ENCODE measurements at places on chromosomes 2 and 18.

- no peak for DNase-seq
Measured at GRCh38 chr2:220043990-220044335, 416.5 kb downstream of the SLC4A3 start.

- no peak for DNase-seq
Measured at GRCh38 chr18:78773303-78773755, 206.3 kb upstream of the SALL3 start.

DNA sequence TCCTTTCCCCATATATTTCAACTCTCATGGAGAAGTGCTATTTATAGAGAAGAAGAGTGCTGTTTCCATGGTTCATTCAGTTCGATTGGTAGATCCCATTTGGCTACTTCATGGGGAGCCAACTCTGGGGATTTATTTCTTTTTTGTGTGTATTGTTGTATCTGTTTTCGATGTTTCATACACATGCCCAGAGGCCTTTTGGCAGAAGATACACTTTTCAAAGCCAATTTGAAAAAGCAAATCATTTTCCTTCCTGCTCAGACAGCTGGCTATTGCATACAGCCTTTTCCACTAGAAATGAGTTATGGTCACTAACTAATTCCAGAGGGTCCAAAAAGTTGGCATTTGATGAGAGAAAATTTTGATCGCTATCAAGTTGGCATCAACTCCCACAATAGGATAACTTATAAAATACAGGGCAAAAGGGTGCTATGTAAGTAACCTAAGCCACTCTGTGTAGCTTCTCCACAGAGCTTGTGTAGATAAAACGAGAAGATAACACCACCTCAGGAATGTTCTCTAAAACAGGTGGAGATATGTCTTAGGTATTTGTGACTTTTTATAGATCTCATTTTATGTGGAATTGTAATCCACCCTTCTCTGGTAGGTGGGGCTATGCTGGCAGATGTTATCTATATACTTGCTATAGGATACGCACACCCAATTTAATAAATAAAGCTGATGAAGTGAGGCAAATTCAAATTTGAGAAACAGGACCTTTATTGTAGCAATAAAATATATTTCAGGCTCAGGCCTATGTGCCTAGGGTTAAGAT, 798.5 kb downstream of the SATB2 start:
- DNase-seq = no peak

DNA sequence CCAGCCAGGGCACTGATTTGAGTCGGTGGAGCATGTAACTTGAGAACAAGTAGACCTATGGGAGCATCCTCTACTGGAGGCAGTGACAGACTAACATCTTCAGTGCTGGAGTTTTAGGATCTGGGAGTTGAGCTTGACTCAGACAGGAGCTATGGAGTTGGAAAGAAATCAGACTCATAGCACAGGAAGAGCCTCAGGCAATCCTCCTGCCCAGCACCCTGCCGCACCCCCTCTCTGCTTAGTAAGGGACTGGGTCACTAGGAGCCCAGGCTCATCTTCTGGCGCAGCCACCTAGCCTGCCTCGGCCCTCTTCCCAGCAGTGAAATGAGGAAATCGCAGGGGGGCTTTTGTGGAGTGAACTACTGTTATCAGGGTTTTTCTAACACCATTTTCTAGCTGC, 3.6 kb downstream of the ARID5A start:
- no peak for DNase-seq

GRCh38 chr2:85231952-85232351, 95.8 kb downstream of the TGOLN2 start:
- no peak for DNase-seq

DNA sequence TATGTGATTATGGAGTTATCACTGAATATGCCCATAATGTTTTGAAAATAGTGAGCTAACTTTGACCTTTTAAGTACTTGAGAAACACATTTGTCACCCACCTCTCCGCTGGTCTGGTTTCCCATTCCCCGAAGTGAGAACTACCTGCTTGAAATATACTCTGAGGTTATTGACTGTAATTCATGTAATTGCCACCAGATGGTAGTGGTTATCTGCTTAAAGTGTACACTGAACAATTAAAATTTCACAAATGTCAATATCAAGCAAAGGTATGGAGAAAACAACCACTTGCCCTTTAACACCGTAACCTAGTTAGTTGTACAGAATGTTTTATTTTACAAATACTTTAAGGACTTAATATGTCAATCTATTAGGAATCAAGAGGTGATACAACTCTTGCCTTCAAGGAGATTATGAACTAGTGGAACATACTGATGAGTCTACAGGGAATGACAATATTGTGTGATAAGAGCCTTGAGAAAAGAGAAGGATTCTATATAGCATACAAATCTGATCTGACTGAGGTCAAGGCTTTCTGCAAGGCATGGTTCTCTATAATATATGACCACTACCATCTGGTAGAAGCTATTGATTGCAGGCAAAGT, 316.8 kb upstream of the KCNH7 start:
- no peak for DNase-seq

- DNase-seq = no peak
Measured at GRCh38 chr2:150526827-150527226, 39.4 kb upstream of the RND3 start.

- DNase-seq = no peak
Measured at GRCh38 chr18:31097666-31098065, 4.6 kb downstream of the DSC2 start.

DNA sequence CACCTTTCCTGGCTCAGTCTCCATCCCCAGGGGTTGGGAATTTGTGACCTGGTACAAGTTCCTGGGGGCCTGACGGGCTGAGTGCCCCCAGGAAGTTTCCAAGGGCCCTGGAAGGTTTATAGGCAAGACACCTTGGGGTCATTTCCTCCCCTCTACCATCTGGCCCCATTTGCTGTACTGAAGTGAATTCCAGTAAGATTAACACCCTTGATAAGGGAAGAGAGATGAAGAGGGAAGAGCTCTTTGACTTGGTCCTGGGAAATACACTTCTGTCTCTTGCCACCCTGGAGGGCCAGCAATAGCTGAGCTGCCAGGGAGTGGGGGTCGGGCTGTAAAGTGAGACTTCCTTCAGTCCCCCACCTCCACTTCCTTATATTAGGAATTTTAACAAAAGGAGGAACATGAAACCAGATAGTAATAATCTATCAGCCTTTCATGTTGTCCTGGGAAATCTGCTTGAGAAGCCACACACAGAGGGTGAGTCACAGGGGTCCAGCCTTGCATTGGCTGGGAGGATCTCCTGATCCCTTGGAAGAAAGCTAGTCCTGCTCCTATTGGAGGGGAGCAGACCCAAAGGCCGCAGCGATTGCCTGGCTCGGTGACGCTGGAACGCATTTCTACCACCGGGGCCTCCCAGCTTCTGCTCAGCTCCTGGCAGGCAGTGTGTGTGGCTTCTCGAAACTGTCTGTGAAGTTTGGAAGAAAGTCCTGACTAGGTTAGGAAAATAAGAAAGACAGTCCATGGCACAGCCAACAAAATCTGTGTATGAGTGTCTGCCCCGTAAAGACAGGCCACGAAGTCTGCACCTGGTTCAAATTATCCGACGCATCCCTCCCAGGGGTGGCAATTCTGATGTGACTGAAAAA, 87.3 kb downstream of the ACAA2 start:
- DNase-seq = no peak

GRCh38 chr18:61448316-61448715, 115.1 kb downstream of the CDH20 start:
- DNase-seq = no peak

DNA sequence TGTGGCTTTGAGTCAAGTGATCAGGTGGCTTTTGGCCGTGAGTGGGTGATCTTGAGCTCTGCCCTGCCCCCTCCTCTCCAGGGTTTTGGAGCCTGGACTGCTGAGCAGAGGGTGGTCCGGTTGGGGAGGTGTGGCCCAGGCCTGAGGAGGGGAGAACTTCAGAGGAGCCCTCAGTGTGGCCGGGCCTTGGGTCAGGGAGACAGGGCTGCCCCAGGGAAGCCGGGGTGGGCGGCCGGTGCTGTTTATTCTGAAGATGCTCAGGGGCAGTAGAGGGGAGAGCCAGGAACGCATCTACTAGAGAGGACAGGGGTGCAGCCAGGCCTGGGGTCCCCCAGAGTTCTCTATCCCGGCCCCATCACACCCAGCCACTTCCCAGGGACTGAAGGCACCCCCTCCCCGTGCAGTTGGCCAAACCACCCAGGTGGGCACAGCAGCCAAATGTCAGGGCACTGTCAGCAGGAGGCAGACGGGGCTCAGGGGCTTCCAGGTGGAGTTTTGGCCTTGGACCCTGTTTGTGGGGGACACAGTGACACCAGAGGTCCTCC, 963 bp downstream of the ERFE start:
- DNase-seq = no peak

- no peak for DNase-seq
Measured at GRCh38 chr2:73252238-73253027, 18.3 kb downstream of the CCT7 start.

GRCh38 chr2:235618039-235618438, 124.2 kb downstream of the AGAP1 start:
- DNase-seq = no peak

DNA sequence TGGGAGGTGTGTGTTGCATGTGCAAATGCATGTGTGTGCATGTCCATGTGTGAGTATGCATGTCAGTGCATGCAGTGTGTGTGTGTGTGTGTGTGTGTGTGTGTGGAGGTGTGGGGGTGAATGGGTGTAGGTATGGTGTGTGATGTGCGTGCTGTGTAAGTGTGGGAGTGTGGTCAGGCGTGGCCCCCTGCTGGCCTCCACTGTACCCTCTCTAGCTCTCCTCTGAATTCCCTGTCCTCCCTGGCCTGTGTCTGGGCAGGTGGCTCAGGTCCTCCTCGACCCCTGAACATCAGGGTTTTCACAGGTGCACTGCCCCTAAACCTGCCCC, 230.2 kb downstream of the CELF4 start:
- DNase-seq = no peak

GRCh38 chr2:200479692-200480265, 30.1 kb downstream of the KCTD18 start:
- DNase-seq = no peak

DNA sequence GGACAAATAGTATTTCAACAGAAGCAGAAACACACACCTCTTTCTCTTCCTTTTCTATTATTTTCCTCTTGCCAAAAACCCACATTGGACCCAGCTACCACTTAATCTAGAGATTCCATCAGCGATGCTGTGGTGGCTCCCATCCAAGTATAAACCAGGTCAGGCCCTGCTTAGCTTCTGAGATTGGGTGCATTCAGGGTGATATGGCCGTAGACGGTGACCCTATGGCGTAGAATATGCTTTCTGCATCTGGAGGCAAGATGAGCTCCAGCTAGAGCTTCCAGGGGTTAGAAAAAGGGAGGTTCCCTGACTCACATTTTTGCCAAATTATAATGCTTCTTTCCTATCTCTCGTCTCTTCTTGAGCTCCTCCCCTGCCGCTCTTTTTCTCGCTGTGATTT, 66.5 kb downstream of the TNP1 start:
- DNase-seq = no peak

DNA sequence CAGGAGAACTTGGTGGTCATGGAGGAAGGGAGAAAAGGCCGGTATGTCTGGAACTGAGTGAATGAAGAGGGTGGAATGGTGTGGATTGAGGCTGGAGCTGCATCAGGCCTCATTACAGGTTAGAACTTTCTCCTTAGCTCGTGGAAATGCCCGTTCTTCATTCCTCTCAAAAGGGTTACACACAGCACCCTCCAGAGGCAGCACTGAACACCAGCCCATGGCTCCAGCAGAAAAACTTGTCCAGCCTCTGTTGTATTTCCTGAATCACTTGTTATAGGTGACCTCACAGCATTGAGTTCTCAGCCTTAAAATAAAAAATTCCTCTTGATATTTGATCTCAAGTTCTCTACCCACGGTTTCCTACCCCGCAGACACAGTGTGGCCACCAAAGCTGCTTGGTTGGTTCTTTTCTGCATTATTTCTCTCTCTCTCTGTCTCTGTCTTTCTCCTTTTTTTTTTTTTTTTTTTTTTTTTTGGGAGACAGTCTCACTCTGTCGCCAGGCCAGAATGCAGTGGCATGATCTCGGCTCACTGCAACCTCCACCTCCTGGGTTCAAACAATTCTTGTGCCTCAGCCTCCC, 89.6 kb downstream of the ITGB1BP1 start:
- DNase-seq = no peak

- no peak for DNase-seq
Measured at GRCh38 chr2:27078267-27079194, at the start of gene EMILIN1. TSS of gene EMILIN1 (plus strand) at chr2:27078615. CDS start at chr2:27079066, 451 bp downstream.

DNA sequence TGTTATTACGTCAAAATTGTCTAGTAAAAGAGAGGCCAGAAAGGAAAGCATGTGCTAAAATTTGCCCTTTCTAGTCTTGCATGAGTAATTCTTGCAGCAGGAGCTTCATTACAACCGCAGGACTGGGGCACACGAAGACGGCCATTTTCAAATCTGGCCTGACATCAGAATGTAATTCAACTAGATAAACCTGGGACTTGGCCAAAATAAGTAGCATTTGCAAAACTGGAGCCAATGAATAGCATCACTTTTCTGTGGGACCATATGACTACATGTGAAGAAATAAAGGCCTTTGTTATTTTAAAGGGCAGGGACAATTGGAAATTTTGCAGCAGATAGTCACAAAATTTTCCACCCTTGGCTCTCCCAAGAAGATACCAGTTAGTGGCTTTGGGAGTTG, 3.0 kb upstream of the FZD7 start:
- no peak for DNase-seq

- no peak for DNase-seq
Measured at GRCh38 chr2:240965905-240966456, 32.4 kb upstream of the SNED1 start.

GRCh38 chr18:11728249-11728648, 39.2 kb downstream of the GNAL start:
- DNase-seq = no peak

DNA sequence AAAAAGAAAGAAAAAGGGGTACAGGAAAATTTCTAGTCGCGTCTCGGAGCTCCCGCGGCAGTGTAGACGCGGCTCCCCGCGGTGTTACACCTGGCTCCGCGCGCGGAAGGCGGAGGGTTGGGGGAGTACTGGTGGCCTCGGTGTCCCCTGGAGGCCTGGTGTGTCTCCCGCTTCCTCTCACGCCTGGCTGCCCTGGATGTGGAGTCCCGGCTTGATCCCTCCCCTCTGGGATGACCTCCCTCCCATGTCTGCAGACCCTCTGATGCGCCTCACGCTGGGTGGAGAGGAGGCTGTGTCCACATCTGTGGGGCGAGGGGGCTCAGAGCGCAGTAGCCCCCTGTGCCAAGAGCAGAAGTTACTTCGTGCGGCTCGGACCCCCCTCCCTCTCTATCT, 1.2 kb downstream of the KIF5C start:
- DNase-seq = no peak

- no peak for DNase-seq
Measured at GRCh38 chr2:231923010-231923344, 3.2 kb downstream of the NPPC start.

- DNase-seq = no peak
Measured at GRCh38 chr2:11281186-11281585, 63.2 kb downstream of the ROCK2 start.

- DNase-seq = no peak
Measured at GRCh38 chr2:64601785-64602391, 51.8 kb downstream of the SERTAD2 start.

Data from stimulated activated CD4-positive, alpha-beta T cell treated with anti-CD3 and anti-CD28 coated beads, Interleukin-1b, Interleukin-23, amount 100 ng/mL, for 4 hours (primary cell).